ENCODE measurements at places on chromosomes 13 and 19. TPM values are rescaled to one million over a fixed set of nuclear protein-coding genes. Genes with fewer than 3 reads are reported as not detected.

GRCh38 chr19:2477732-2478191, 1.8 kb downstream of the GADD45B start:
- no peak for DNase-seq
- peak overlapping the region; percentile 89 for H3K4me3 ChIP-seq
- H3K36me3 ChIP-seq = peaks cover 7% of the 10 kb centered on the region

DNA sequence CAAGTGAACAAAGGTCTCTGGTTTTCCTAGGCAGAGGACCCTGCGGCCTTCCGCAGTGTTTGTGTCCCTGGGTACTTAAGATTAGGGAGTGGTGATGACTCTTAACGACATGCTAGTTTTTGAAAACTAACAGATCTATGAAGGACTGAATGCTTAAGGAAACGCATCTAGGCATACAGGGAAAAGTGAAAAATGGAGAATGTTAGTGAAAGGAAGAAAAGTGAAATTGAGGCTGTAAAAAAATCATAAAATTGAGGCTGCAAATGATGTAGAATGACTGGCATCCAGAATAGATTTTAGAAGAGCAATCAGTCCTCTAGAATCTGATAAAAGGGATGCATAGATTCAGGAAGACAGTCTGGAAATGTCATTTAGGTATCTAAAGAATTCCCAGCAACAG, 3.5 kb downstream of the ZNF260 start:
- peaks cover 39% of the 10 kb centered on the region for H3K36me3 ChIP-seq
- H3K4me1 ChIP-seq = peaks cover 12% of the 10 kb centered on the region
- H3K27ac ChIP-seq = no peak overlapping the region
- no peaks in the 10 kb centered on the region for H3K27me3 ChIP-seq
- H3K4me3 ChIP-seq = no peak overlapping the region
- DNase-seq = no peak

- H3K4me3 ChIP-seq = peak within 1 kb of the TSS; percentile 64
- peak; percentile 77 for DNase-seq
These were observed at the start of gene COMMD6 for GRCh38 chr13:75537401-75538365. TSS of gene COMMD6 (minus strand) at chr13:75537841. CDS start at chr13:75537805, 36 bp downstream.

DNA sequence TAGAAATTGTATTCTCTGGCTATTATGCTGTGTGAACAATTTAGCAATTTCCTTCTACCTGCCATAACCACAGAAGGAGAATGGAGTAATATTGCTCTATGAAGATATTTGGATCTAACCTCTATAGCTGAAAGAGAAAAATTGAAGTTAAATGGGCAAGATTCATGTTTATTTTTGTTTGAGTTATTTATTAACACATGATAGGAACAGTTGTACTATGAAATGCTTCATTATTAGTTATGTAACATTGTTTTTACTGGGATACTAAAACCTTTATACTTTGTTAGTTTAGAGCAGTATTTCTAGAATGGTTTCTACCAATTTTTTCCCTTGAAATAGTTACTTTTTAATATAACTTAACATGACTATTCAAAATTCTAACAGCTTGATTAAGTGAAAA, 27.3 kb upstream of the VWA8 start:
- no peak overlapping the region for H3K4me3 ChIP-seq
- no peaks in the 10 kb centered on the region for H3K36me3 ChIP-seq
- peaks cover 4% of the 10 kb centered on the region for H3K4me1 ChIP-seq
- no peaks in the 10 kb centered on the region for H3K27me3 ChIP-seq

GRCh38 chr19:10516671-10517286, 468 bp downstream of the S1PR5 start:
- H3K4me1 ChIP-seq = peaks cover 27% of the 10 kb centered on the region
- H3K4me3 ChIP-seq = peak overlapping the region; percentile 27
- no peaks in the 10 kb centered on the region for H3K36me3 ChIP-seq
- H3K27me3 ChIP-seq = peaks cover 4% of the 10 kb centered on the region
- DNase-seq = no peak

ZNF816 gene
- total RNA-seq = 6.5 TPM

ARHGAP45 gene
- 27.5 TPM for total RNA-seq

DMAC2 gene
- 19.7 TPM for total RNA-seq

All from liver (tissue), 10 donors.